ENCODE measurements at places on chromosomes 7 and 10. TPM values are rescaled to one million over a fixed set of nuclear protein-coding genes. Genes with fewer than 3 reads are reported as not detected.

DNA sequence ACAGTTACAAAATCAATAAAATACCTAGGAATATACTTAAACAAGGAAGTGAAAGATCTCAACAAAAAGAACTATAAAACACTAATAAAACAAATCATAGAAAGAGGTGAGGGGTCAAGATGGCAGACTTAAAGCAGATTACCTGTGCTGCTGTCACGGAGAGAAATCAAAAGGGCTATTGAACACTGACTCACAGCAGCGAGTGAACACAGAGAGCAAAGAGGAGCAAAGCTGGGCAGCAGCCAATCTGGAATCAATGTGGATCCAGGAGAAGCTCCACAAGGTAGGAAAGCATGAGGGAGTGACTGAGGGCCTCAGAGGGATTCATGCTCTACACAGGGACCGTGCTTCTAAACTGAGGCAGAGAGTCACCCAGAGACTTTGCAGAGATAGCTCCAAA lies 562.0 kb upstream of the SEMA3D start:
- no peak for DNase-seq
- peaks cover 25% of the 10 kb centered on the region for H3K27me3 ChIP-seq
- H3K4me1 ChIP-seq = peaks cover 12% of the 10 kb centered on the region
- no peak overlapping the region for H3K27ac ChIP-seq
- peaks cover 7% of the 10 kb centered on the region for H3K36me3 ChIP-seq
- H3K4me3 ChIP-seq = no peak overlapping the region

DNA sequence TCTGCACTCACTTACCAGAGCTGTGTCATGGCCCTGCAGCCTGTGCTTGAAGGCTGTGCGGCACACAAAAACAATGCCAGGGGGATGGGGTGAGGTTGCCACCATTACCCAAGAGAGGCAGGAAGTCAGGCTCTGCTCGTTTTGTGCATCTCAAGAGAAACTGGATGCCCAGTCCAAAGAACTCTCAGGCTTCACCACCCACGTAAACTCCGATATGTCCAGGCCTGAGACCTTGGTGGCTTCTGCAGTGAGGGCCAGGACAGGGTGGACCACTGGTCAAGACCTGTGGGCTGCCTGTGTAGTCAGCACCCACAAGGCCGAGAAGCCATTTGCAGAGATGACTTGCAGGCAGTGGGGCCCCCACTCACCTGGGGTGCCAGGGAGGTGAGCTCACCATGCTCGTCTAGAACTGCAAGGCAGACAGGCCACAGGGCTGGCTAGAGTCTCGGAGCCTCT lies 54.7 kb upstream of the EBF3 start:
- H3K27me3 ChIP-seq = 0 out of 2 replicates have a peak, but pooled peaks cover 3% of the 10 kb centered on the region
- 0 out of 2 replicates have a peak, but pooled peaks cover 6% of the 10 kb centered on the region for H3K4me1 ChIP-seq
- no peaks in the 10 kb centered on the region for H3K36me3 ChIP-seq
- no peak for DNase-seq
- no peak overlapping the region for H3K4me3 ChIP-seq

The UCN3 gene
- total RNA-seq = not detected

- H3K36me3 ChIP-seq = no peaks in the 10 kb centered on the region
- H3K4me3 ChIP-seq = peak overlapping the region; percentile 63
- peak; percentile 76 for DNase-seq
- H3K27me3 ChIP-seq = peaks cover 59% of the 10 kb centered on the region
- H3K27ac ChIP-seq = no peak overlapping the region
- H3K4me1 ChIP-seq = peaks cover 20% of the 10 kb centered on the region
These were observed 523 bp upstream of the CDH23 start for GRCh38 chr10:71396084-71396710.

The ATG9B gene
- 3.8 TPM for total RNA-seq

Measured in WTC11 (cell line).